ENCODE measurements at places on chromosomes 3 and 15.
A peak's percentile ranks its signal among the peaks of the same experiment; 100 is the strongest.

DNA sequence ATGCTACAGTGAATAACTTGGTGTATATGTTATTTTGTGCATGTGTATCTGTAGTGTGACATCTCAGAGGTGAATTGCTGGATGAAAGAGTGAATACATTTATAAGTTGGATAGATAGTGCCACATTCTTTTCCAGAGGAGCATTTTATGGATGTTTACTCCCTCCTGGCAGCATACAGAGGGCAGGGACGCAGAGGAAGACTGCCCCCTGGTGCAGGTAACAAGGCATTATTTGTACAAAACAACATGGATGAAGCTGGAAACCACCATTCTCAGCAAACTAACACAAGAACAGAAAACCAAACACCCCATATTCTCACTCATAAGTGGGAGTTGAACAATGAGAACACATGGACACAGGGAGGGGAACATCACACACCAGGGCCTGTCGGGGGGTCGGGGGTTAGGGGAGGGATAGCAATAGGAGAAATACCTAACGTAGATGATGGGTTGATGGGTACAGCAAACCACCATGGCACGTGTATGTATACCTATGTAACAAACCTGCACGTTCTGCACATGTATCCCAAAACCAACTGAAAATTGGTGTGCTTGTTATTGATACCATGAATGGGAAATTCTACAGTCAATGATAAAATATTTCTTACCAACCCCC, 57.9 kb upstream of the CTXND1 start:
- H3K27ac ChIP-seq = no peak overlapping the region
- no peak for DNase-seq
- peaks cover 39% of the 10 kb centered on the region for H3K27me3 ChIP-seq
- no peaks in the 10 kb centered on the region for H3K4me1 ChIP-seq
- no peaks in the 10 kb centered on the region for H3K36me3 ChIP-seq
- no peak overlapping the region for H3K4me3 ChIP-seq

DNA sequence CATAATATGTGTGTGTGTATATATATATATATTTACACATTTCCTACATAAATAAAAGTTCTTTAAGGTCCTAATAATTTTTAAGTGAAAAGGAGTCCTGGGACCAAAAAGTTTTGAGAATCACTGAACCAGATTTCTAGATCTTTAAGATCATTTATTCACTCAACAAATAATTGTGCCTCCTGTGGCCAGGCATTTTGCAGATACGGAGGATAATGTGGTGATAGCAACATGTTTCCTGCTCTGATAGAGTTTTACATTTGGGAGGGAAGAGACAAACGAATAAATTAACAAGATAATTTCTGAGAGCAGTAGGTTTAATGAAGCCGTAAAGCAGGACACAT, 448 bp upstream of the RNF7 start:
- peaks cover 41% of the 10 kb centered on the region for H3K36me3 ChIP-seq
- peak overlapping the region; percentile 90 for H3K27ac ChIP-seq
- no peaks in the 10 kb centered on the region for H3K27me3 ChIP-seq
- peaks cover 33% of the 10 kb centered on the region for H3K4me1 ChIP-seq
- peak overlapping the region; percentile 69 for H3K4me3 ChIP-seq

- H3K27me3 ChIP-seq = no peaks in the 10 kb centered on the region
- no peak overlapping the region for H3K27ac ChIP-seq
- no peak overlapping the region for H3K4me3 ChIP-seq
- DNase-seq = no peak
Measured at GRCh38 chr3:126952983-126953660, 29.8 kb upstream of the PLXNA1 start.

- peaks cover 99% of the 10 kb centered on the region for H3K27me3 ChIP-seq
- peaks cover 21% of the 10 kb centered on the region for H3K4me1 ChIP-seq
- peak; percentile 85 for DNase-seq
Measured at GRCh38 chr3:158097593-158098308, 8.5 kb downstream of the SHOX2 start.

- no peaks in the 10 kb centered on the region for H3K36me3 ChIP-seq
- H3K27me3 ChIP-seq = no peaks in the 10 kb centered on the region
- no peak overlapping the region for H3K4me3 ChIP-seq
- no peaks in the 10 kb centered on the region for H3K4me1 ChIP-seq
- no peak overlapping the region for H3K27ac ChIP-seq
- DNase-seq = no peak
Measured at GRCh38 chr15:78216276-78217104, 17.9 kb downstream of the ACSBG1 start.

DNA sequence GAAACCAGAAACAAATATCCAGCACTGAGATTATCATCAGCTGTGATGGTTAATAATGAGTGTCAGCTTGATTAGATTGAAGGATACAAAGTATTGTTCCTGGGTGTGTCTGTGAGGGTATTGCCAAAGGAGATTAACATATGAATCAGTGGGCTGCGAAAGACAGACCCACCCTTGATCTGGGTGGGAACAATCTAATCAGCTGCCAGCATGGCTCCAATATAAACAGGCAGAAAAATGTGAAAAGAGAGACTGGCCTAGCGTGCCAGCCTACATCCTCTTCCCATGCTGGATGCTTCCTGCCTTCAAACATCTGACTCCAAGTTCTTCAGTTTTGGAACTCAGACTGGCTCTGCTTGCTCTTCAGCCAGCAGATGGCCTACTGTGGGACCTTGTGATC, 869.5 kb downstream of the SI start:
- no peak overlapping the region for H3K27ac ChIP-seq
- no peaks in the 10 kb centered on the region for H3K27me3 ChIP-seq
- no peak overlapping the region for H3K4me3 ChIP-seq
- no peaks in the 10 kb centered on the region for H3K4me1 ChIP-seq
- no peaks in the 10 kb centered on the region for H3K36me3 ChIP-seq

DNA sequence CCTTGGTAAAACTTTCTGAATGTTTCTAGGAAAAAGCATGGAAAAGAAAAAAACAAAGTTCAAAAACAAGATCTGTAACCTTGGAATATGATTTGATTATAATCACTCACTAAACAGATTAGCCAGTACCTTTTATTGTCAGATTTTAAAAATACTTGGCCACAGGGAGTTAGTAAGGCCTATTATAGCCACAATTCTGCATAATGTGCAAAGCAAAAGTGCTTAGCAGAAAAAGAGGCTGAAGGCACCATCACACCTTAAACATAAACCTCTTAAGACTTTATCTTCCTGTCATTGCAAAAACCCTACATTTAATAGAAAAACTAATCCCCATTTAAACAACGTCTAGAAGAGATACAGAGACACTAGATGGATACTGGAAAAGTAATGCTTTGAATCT, 41.8 kb downstream of the CHSY1 start:
- DNase-seq = no peak
- peaks cover 68% of the 10 kb centered on the region for H3K36me3 ChIP-seq
- H3K27me3 ChIP-seq = no peaks in the 10 kb centered on the region
- H3K4me1 ChIP-seq = peaks cover 94% of the 10 kb centered on the region
- H3K4me3 ChIP-seq = no peak overlapping the region

DNA sequence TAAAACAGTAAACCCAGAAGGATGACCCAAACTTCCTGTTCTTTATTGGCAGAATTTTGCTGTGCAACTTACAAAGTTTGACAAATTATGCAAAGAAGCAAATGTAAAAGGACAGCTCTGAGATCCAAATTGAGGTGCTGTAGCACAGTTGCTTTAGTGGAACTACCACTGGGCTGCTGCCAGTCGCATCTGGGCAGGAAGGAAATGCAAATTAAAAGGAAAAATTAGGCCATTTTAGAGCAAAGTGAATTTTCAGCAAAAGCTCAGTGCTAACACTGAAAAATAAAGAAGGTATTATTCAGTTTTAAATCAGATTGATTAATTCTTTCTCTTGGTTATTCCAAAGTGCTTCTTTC, 104.5 kb downstream of the ZMAT3 start:
- no peaks in the 10 kb centered on the region for H3K27me3 ChIP-seq
- H3K4me3 ChIP-seq = no peak overlapping the region
- H3K4me1 ChIP-seq = peaks cover 14% of the 10 kb centered on the region
- H3K36me3 ChIP-seq = no peaks in the 10 kb centered on the region
- H3K27ac ChIP-seq = no peak overlapping the region

DNA sequence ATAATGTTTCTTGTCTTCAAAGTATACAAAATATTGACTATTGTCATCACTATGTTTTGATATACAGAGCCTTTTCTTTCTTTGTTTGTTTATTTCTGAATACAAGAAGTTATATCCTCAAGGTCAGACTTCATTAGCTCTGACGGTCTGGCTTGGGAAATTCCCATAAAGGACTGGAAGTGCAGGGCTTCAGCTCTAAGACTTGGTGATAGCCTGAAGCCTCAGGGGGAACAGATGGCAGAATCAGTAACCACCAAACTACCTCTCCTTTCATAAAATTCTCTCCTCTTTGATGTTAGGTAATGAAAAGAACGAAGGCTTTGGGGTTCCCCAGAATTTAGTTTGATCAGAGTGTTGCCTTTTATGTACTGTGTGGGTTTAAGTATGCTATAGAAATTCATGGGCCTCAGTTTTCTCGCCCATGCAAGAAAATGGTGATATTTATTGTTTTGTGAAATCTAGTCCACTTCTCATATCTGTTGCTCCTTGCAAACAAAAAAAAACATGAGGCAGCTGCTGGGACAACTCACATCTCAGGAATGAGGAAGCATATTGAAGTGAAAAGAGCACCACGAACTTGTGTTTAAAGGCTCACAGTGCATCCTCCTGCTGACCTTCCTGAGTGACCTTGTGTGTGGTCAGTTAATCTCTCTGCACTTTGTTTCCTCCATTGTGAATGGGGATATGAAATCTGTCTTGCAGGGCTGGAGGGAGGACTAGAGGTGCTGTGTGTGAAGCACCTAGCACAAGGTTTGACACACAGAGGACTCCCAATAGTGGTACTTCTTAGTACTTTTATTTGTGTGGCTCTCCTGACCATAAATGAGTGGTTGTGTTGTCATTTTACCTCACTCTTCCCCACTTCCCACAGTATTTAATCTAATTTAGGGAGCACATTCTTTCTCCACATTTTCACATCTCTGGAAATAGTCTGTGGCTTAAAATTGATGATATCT, 569.8 kb upstream of the IL12A start:
- DNase-seq = no peak
- no peaks in the 10 kb centered on the region for H3K36me3 ChIP-seq
- H3K4me3 ChIP-seq = no peak overlapping the region
- no peaks in the 10 kb centered on the region for H3K4me1 ChIP-seq
- no peak overlapping the region for H3K27ac ChIP-seq
- no peaks in the 10 kb centered on the region for H3K27me3 ChIP-seq

DNA sequence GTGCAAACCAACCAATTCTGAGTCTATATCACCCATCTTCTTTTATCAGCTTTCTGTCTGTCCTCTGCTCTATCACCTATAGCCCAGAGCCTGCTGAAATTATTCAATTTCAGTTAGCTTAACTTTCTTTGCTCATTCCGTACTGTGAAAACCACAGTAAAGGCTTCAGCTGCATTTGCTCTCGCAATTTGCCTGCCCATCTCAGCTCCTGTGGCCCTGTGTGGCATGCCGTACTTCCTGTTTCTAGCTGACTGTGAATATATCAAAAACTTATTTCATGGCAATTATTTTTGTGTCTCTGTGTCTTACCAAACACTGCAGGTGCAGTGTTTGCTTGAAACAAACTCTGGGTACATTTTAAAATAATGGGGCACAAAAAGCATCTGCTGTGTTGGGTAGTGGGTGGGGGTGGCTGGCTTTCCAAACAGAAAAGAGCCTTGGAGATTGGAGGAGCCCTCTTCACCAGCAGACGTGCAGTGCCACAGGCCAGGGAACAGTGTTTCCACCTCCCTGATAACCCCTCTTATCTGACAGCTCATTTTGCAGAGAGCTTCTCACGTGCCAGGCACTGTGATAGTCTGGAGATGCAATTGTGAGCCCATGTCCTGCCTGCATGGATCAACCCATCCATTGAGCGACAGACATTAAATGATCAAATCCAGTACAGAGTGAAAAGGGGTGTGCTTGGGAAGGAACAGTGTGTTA, 45.2 kb downstream of the GASK1A start:
- peak overlapping the region; percentile 82 for H3K27ac ChIP-seq
- H3K4me1 ChIP-seq = peaks cover 64% of the 10 kb centered on the region
- peaks cover 3% of the 10 kb centered on the region for H3K36me3 ChIP-seq
- no peak for DNase-seq
- H3K4me3 ChIP-seq = peak overlapping the region; percentile 29
- no peaks in the 10 kb centered on the region for H3K27me3 ChIP-seq

GRCh38 chr15:74127255-74127953, 3.0 kb upstream of the ISLR2 start:
- H3K36me3 ChIP-seq = no peaks in the 10 kb centered on the region
- H3K27ac ChIP-seq = no peak overlapping the region
- DNase-seq = peak; percentile 93
- peaks cover 81% of the 10 kb centered on the region for H3K27me3 ChIP-seq
- peaks cover 25% of the 10 kb centered on the region for H3K4me1 ChIP-seq

Measured in activated T-cell treated with anti-CD3 and anti-CD28 coated beads, Interleukin-2, amount 50 U/mL, for 24 hours (primary cell).